ENCODE measurements at places on chromosomes 2 and 18.

GRCh38 chr18:11990539-11990938 is 9.2 kb downstream of the IMPA2 start:
- DNase-seq = no peak

GRCh38 chr2:186486651-186487647 is 889 bp downstream of the ZC3H15 start:
- DNase-seq = no peak

- no peak for DNase-seq
Observed at GRCh38 chr2:57373530-57373929, 673.1 kb upstream of the VRK2 start.

DNA sequence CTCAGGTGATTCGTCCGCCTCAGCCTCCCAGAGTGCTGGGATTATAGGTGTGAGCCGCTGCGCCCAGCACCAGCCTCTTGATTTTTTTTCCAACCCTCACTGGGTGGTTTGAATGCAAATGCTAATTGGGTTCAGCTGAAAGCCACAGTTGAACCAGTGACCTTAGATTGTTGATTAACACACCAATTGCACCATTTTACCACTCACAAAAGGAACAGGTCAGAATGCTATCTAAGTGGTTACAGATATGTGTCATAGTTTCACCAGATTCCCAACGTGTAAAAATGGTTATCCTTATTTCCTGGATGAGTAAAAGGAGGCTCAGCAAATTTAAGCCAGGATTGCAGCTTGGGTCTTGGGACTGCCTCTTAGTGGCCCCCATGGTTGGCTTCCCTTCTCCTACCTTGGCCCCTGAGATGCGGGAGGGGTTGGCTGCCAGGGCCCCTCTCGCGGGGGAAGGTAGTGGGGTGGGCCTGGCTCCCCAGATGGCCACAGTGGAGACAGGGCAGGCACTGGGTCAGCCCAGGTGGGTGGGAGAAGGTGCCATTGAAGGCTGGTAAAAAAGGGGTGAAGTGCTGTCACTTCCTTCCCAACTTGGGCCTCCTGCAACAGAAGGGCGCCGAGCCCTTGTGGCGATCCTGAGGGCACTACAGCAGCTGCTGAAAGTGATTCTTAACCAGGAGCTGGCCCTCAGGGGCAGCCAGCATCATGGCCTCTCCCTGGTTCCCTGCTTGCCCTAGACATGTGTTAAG is 164.9 kb upstream of the HAAO start:
- no peak for DNase-seq

DNA sequence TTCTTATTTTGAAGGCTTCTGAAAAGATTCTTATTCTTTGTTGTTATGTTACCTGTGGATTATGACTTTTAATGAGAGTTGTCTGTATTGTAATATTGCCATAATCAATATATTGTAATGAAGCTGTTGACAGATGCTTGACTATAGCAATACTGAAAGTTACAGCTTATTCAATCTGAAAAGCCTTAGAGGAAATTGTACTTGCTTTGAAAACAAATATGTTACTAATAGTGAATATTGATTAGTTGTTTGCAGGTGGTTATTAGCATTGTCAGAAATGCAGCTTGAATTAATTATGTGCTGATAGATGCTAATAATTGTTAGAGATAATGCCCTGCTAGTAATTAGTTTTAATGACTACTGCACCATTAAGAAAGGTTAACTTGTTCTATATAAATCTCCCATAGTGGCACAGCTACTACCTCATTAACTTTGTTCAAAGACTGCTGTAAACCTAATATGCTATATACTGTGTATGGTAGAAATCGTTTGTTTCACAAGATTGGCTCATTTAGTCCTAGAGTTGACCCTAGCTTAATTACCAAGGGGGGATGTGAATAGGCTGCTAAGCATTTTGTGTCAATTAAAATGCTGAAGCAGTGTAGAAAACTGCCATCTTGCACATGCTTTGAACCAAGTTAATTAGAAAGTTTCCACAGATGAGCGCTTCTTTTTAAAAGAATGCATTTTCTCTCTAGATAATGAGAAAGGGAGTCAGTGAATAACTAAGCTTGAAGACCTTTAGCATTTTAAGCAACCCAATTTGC is 30.5 kb downstream of the SLC39A10 start:
- no peak for DNase-seq

DNA sequence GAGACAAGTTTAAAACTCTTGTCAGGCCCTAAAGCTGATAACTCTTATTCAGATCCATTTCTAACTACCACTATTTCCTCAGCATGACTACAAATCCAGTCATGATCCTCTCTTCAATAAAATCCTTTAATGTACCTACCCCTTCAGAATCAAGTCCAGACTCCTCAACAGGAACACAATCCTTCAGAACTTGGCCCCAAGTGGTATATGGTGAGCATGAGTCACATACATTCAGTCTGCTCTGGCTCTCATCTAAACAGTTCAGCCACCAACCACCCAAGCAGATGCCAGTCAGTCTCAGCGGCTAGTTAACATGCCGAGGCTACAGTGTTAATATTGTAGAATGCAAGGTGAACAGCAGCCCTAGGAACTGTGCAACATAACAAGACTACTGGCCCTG is 9.7 kb downstream of the LMAN2L start:
- DNase-seq = no peak

- no peak for DNase-seq
Observed at GRCh38 chr18:73638709-73639108, 508.9 kb downstream of the FBXO15 start.

DNA sequence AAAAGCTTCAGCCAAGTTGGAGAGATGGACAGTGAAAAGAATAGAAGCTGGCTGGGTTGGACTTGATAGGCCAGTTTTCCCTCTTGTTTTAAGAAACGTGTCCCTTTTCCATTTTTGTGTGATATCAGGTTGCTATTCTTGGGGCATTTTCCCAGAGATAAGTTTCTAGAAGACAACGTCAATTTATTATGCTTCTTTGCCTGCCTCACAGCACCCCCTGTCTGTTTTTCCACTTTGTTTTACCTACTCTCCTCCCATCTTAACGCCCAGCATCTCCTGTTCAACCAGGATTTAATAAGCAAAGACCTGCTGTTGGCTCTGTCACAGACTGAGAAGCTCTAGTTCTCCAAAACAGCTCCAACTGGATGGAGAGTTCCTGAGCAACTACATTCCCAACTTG is 317.8 kb upstream of the ZNF521 start:
- DNase-seq = no peak

Data from mucosa of gallbladder (tissue), 1 donor.